Tibial artery (tissue), 4 donors: ENCODE measurements at places on chromosomes 13 and 19.

DNA sequence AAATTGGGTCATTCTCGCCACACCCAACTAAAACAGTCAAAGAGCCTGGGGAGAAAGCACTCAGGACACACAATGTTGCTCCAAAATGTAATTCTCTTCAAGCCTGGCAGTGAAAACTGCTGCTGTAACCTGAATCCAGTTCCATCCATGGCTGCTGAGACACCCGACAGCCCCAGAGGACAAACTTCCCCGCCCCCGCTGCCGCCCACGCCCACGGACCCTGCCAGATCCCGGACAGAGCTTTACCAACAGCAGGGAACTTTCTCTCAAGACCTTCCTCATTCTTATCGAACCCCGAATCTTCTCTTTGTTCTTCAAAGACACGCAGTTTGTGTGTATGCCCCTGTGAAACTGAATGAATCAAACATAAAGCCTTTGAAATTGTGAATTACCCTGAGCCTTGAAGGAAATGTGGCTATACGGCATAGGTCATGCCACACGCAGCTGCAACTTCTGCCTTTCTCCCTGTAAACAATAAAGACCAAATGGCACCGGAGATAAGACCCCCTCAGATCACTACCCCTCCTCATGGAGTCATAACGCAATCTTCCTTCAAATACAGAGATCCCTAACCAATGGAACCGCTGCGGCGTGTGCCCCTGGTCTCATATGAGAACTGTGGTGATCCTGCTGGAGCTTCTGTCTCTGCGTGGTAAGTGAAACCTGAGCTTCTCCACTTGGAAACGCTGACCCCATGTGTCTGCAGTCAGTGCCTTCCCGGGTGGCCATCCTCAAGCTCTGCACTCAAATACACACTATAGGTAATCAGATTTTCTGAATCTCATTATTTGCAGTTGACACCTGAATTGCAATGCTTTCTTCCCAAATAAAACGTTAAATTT, 4.8 kb upstream of the LAMP1 start:
- no peak overlapping the region for H3K27ac ChIP-seq
- no peaks in the 10 kb centered on the region for H3K36me3 ChIP-seq
- peaks cover 14% of the 10 kb centered on the region for H3K4me1 ChIP-seq
- H3K4me3 ChIP-seq = peak overlapping the region; percentile 14
- no peak for DNase-seq

- no peak overlapping the region for H3K27ac ChIP-seq
- no peaks in the 10 kb centered on the region for H3K27me3 ChIP-seq
- no peak for DNase-seq
- H3K4me3 ChIP-seq = no peak overlapping the region
- no peaks in the 10 kb centered on the region for H3K36me3 ChIP-seq
- H3K4me1 ChIP-seq = peaks cover 6% of the 10 kb centered on the region
Observed at GRCh38 chr13:102132777-102133295, 269.0 kb downstream of the FGF14 start.

GRCh38 chr19:518598-519231, 11.4 kb downstream of the TPGS1 start:
- no peak overlapping the region for H3K27ac ChIP-seq
- peaks cover 26% of the 10 kb centered on the region for H3K36me3 ChIP-seq
- H3K4me3 ChIP-seq = no peak overlapping the region
- DNase-seq = no peak

DNA sequence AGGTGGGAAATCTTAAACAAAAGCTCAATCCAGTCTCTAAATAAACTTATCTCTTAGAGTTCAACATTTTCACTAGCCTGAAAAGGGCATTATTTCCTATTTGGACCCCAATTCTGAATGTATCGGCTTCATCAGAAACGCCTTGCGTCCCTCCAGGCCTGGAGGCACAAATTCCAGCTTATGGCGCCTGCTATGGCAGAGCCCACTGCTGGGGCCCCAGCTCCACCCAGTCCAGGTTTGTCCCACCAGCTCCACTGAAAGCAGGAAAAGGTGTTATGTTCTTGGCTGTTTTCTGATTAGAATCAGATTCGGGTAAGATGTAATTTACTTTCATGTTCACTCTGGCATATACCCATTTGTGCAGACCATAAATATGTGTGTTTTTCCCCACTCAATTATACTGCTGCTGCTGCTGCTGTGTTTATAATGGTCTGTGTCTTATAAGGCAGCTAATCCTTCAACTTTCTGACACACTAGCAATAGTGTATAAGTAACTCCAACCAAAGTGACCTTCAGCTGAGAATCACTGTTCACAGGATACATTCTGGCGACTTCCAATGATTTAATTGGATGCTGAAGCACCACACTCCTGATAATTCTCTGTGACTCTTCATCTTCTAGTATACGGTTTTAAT, 6.4 kb downstream of the IRS2 start:
- peak overlapping the region; percentile 59 for H3K27ac ChIP-seq
- peaks cover 75% of the 10 kb centered on the region for H3K4me1 ChIP-seq
- no peaks in the 10 kb centered on the region for H3K27me3 ChIP-seq
- no peak for DNase-seq
- H3K4me3 ChIP-seq = peak overlapping the region; percentile 88
- peaks cover 36% of the 10 kb centered on the region for H3K36me3 ChIP-seq

- H3K27ac ChIP-seq = no peak overlapping the region
- no peak for DNase-seq
- H3K4me1 ChIP-seq = no peaks in the 10 kb centered on the region
- no peaks in the 10 kb centered on the region for H3K36me3 ChIP-seq
Observed at GRCh38 chr13:96075953-96076543, 13.9 kb upstream of the HS6ST3 start.
